Osteocyte (in vitro differentiated cells): ENCODE measurements at places on chromosomes 12 and 14. TPM values are rescaled to one million over a fixed set of nuclear protein-coding genes. Genes with fewer than 3 reads are reported as not detected.

DNA sequence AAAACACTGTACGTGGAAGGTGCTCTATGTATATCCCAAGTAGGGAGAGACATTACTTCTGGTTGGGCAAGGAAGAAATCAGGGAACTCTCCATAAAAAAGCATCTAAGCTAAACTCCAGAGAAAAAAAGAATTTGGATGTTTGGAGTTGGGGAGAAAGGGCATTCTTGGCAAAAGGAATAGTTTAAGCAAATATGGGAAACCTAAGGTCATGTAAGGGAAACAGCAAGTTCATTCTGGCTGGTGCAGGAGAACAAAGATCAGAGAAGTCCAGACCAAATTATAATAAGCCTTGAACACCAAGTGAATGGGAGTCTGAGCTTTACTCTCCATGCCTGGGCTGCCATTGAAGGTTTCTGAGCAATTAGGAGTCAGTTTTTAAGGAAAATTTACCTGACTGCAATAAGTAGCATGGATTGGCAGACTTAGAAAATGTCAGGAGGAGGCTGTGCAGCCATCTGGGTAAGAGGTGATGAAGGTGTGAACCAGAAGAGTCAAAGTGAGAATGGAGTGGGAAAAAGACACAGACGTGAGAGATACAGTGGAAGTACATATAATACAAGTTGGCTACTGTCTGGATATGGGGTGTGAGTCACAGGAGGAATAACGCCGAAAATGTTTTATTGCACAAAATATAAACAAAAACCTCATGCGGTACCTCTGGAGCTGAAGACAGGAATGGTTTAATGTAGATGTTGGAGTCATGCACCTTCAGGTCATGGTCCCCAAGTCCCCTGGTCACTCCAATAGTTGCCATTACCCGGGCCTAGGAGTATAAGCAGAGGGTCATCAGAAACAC is 222.6 kb downstream of the MON2 start:
- DNase-seq: no peak

DNA sequence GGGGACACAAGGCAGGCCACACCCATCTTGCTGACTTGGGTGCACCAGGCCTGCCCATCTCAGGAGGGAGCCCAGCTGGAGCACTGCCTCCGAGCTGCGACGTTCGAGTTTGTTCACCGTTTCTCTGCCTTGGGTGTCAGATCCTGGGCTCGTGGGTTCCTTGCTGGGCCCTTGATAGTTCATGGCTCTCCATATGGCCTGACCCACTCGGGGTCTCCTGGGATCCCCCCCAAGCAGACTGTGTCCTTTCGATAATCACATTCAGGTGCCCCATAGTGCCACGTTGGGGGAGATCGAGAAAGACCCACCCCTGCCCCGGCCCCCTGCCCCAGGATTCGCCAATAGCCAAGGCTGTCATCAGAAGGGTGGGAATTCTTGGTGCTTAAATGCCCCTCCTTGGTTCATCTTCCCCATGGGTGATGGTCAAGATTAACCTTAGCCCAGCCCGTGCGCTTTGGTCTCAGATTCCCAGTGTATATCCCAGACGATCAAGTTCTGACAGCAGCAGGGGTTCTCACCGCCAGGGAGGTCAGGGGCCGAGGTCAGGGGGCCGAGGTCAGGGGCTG is 7.4 kb downstream of the RFLNA start:
- DNase-seq: no peak

DNA sequence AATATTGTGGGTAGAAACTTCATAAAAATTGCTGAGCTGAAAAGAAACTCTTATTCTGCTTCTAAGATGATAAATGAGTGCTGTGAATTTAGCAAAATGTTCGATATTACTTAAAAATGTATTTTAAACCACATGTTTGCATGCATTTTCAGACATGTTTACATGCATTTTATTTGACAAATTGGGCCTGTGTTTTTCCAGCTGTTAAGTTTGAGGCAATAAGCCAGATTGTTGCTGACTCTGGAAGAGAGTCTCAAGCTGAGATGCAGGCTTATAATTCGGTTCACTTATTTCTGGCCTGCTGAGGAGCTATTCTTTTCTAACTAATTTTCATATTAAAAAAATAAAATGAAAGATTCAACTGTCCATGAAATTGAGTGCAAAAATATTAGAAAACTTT is 110.1 kb downstream of the SYNE2 start:
- DNase-seq: no peak

- DNase-seq: no peak
Observed at GRCh38 chr14:99239661-99240092, 32.3 kb downstream of the BCL11B start.

- DNase-seq: no peak
Observed at GRCh38 chr14:91281346-91281745, 36.8 kb upstream of the GPR68 start.

GRCh38 chr14:50045039-50045711 is 71.2 kb downstream of the VCPKMT start:
- no peak for DNase-seq

- no peak for DNase-seq
Observed at GRCh38 chr12:106651552-106651951, 68.7 kb downstream of the RFX4 start.

FBXW8 gene
- 32.1 and 33.6 TPM in 2 replicates for total RNA-seq

MMP17 gene
- total RNA-seq: 1.7 and 2.9 TPM in 2 replicates

GRCh38 chr12:130791629-130792028 is 47.4 kb downstream of the STX2 start:
- DNase-seq: no peak

DNA sequence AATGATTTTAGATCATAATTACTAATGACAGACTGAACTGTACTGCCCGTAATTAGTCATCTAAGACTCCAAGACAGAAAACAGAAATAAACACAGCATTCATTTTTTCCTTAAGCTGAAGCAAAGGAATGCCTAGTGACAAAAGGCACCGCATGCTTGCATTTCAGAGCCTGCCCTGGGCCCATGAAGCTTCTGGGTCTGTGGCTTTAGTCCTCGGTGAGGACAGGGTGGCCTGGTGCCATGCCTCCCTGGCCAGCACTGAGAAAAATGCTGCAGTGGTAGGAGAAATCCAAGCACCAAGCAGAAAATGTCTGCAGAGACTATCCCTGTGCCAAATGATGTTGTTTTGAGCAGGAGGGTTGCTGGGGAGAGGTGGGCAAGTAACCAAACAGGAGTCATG is 171.6 kb downstream of the CALM1 start:
- DNase-seq: no peak

TAS2R8 gene
- total RNA-seq: 0.50 TPM in 1 of 2 replicates, not detected in the other

GRCh38 chr12:95169368-95169767 is 47.9 kb downstream of the FGD6 start:
- no peak for DNase-seq

- no peak for DNase-seq
Observed at GRCh38 chr12:95622879-95623278, 71.6 kb upstream of the USP44 start.

- DNase-seq: no peak
Observed at GRCh38 chr12:125184213-125184967, 119.2 kb downstream of the AACS start.
